ENCODE measurements at places on chromosomes 12 and 14. TPM values are rescaled to one million over a fixed set of nuclear protein-coding genes. Genes with fewer than 3 reads are reported as not detected.

The HOXC13 gene
- not detected for total RNA-seq

The LEMD3 gene
- total RNA-seq = 71.8 TPM

The SPIC gene
- not detected for total RNA-seq

The ATG2B gene
- 39.6 TPM for total RNA-seq

The ST8SIA1 gene
- not detected for total RNA-seq

The LRP6 gene
- total RNA-seq = 2.8 TPM

The BHLHE41 gene
- 53.7 TPM for total RNA-seq

DNA sequence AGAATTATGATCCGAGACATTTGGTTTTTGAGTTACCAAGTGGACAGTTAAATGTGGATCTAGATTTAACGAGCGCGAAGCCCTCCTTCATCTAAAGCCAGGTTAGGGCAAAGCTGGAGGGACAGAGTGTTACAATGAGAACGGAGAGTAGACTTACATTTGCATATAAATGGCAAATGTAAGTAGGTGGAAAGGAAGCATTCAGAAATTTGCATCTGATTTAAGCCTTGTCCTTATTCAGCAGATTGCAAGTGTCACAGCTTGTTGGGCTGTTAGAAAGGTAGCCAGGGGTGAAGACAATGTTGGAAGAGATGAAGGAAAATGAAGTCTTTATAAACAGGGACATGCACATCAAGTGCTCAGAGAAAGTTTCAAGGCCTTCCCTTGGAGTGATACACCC, 806.2 kb downstream of the GALC start:
- H3K36me3 ChIP-seq = no peaks in the 10 kb centered on the region
- H3K27ac ChIP-seq = no peak overlapping the region
- H3K27me3 ChIP-seq = no peaks in the 10 kb centered on the region
- DNase-seq = no peak
- no peaks in the 10 kb centered on the region for H3K4me1 ChIP-seq
- H3K4me3 ChIP-seq = no peak overlapping the region

DNA sequence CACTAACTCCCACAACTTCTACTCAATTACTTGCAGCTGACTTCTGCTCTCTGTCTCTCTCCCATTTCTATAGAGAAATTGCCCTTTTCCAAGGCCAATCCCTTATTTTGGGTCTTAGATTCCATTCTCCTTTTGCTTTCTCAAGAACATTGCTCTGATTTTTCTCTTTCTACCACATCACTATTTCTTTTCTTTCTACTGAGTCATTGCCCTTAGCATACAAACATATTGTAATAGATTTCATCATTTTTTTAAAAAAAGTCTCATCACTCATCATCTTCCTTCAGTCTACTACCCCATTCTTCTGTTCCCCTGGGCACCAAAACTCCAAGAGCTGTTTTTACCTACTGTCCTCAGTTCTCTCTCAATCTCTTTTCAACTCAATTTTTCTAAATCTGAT, 4.4 kb upstream of the KCNA1 start:
- H3K36me3 ChIP-seq = no peaks in the 10 kb centered on the region
- peaks cover 18% of the 10 kb centered on the region for H3K4me1 ChIP-seq
- no peak for DNase-seq
- no peak overlapping the region for H3K4me3 ChIP-seq

GRCh38 chr12:74415633-74416032, 122.0 kb upstream of the ATXN7L3B start:
- DNase-seq = no peak
- no peaks in the 10 kb centered on the region for H3K36me3 ChIP-seq
- H3K27me3 ChIP-seq = peaks cover 2% of the 10 kb centered on the region
- no peak overlapping the region for H3K27ac ChIP-seq
- no peaks in the 10 kb centered on the region for H3K4me1 ChIP-seq

DNA sequence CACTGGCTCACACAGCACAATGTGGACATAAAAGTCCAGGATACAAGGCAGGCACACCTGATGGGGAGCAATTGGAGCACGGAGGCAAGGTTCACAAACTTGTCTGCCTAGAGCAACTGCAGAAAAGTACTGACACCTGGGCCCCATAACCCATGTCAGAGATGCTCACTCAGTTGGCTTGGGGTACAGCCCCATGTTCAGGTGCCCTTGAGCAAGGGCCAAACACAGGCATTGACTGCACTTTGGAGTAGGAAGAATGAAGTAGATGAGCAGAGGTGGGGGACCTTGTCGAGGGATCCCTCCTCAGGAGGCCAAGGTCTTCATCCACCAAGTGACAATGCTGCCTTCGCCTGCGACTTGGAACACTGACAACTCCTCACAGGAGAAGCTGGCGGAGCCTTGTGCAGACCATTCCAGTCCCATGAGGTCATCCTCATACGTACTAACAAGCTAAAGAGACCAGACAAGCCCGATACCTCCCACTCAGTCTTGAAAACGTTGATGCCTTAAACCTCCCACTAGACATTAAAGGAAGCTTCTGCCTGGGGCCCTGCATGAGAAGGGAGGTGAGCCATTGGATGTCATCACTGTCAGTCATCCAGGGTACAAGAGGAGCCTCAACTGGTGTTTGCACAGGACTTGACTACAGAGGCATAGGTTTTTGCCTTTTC, 42.5 kb upstream of the C14orf180 start:
- H3K27ac ChIP-seq = no peak overlapping the region
- no peak overlapping the region for H3K4me3 ChIP-seq
- no peaks in the 10 kb centered on the region for H3K36me3 ChIP-seq
- H3K27me3 ChIP-seq = no peaks in the 10 kb centered on the region

GRCh38 chr12:20089077-20089476, 279.3 kb upstream of the PDE3A start:
- H3K27ac ChIP-seq = no peak overlapping the region
- no peaks in the 10 kb centered on the region for H3K4me1 ChIP-seq
- no peak for DNase-seq
- H3K36me3 ChIP-seq = no peaks in the 10 kb centered on the region
- H3K4me3 ChIP-seq = no peak overlapping the region

DNA sequence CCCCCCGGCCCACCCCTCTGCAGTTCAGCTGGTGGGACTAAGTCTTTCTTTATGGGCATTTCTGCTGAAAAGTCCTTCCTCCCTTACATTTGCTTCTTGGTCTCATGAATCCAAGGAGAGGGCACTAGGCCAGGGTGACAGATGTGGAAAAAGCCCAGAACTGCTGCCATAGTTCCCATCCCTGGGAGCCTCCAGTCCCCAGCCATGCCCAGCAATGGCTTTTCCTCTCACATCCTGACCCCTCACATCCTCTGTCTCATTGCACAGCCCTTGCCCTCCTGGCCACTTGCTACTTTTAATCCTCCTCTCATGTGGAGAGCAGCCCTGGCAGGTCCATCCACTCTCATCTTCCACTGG, 122.5 kb downstream of the ZFP36L1 start:
- H3K4me3 ChIP-seq = no peak overlapping the region
- peaks cover 1% of the 10 kb centered on the region for H3K36me3 ChIP-seq
- peaks cover 30% of the 10 kb centered on the region for H3K4me1 ChIP-seq

GRCh38 chr14:104364830-104365229, 214.7 kb upstream of the C14orf180 start:
- no peaks in the 10 kb centered on the region for H3K4me1 ChIP-seq
- H3K27ac ChIP-seq = no peak overlapping the region
- DNase-seq = no peak
- H3K27me3 ChIP-seq = no peaks in the 10 kb centered on the region

GRCh38 chr12:30794591-30795409, 40.0 kb upstream of the CAPRIN2 start:
- H3K4me1 ChIP-seq = peaks cover 18% of the 10 kb centered on the region
- H3K27ac ChIP-seq = no peak overlapping the region
- H3K36me3 ChIP-seq = no peaks in the 10 kb centered on the region
- DNase-seq = no peak
- H3K4me3 ChIP-seq = no peak overlapping the region

DNA sequence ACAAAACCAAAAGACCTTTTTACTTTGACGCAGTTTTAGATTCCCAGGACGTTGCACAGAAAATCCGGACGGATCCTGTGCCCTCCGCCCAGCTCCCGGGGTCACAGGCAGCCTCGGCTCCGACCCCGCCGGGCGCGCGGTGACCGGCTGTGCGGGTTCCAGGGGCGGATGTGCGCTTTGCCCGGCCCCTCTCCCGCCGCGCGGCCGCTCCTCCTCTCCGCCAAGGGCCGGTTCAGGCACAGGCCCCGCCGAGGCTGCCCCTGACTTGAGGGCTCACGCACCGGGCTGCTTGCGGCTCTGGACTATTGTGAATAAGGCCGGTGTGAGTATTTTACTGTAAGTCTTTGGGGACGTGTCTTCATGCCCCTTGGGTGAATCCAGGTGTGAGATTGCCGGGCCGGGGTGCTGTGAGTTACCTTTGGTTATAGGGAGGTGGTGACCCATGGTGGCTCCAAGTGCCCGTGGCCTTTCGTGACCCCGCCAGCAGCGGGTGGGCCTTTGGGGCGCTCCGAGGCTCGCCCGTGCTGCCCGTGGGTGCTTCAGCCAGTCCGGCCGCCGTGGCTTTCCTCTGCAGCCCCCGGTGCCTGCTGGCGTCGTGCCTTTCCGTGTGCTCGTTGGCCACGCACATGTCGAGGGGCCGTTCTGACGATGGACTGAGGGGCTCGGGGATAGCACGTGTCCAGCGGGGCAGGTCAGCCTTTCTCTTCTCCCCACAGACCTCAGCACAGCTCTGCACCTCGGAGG, 45.9 kb downstream of the NOC4L start:
- DNase-seq = no peak
- peaks cover 29% of the 10 kb centered on the region for H3K4me1 ChIP-seq
- H3K36me3 ChIP-seq = no peaks in the 10 kb centered on the region
- H3K27me3 ChIP-seq = peaks cover 4% of the 10 kb centered on the region

All from B cell (primary cell).